Mesothelial cell of epicardium (in vitro differentiated cells): ENCODE measurements at places on chromosomes 6 and 20. TPM values are rescaled to one million over a fixed set of nuclear protein-coding genes. Genes with fewer than 3 reads are reported as not detected.

ETV7 gene
- 0.38 to 0.47 TPM (median 0.45 TPM) in 3 replicates for total RNA-seq

- H3K4me3 ChIP-seq, result no peak overlapping the region
- H3K27me3 ChIP-seq, result no peaks in the 10 kb centered on the region
- peak overlapping the region; percentile 100 for H3K27ac ChIP-seq
- peaks cover 15% of the 10 kb centered on the region for H3K4me1 ChIP-seq
These were observed 2.9 kb downstream of the DXO start for GRCh38 chr6:31968791-31969711.

DNA sequence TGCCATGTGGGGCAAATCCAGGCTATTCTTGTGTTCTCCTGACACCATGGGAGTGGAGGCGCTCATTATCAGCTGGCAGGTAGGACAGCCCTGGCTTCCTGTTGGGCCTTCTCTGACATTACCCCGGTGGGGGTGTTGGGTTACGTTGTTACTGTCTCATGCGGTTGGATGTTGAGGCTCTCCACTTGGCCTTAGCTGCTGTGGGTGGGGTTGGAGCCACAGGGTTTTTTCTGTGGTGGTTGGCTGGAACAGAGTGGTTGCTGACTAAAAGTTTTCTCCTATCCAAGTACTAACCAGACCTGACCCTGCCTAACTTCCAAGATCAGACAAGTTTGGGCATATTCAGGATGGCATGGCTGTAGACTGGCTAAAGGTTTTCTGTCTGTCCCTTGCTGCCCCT, 20.2 kb downstream of the RIPK1 start:
- peak overlapping the region; percentile 67 for H3K27ac ChIP-seq
- no peak for DNase-seq
- no peak overlapping the region for H3K4me3 ChIP-seq
- peaks cover 59% of the 10 kb centered on the region for H3K36me3 ChIP-seq
- no peaks in the 10 kb centered on the region for H3K27me3 ChIP-seq

DNA sequence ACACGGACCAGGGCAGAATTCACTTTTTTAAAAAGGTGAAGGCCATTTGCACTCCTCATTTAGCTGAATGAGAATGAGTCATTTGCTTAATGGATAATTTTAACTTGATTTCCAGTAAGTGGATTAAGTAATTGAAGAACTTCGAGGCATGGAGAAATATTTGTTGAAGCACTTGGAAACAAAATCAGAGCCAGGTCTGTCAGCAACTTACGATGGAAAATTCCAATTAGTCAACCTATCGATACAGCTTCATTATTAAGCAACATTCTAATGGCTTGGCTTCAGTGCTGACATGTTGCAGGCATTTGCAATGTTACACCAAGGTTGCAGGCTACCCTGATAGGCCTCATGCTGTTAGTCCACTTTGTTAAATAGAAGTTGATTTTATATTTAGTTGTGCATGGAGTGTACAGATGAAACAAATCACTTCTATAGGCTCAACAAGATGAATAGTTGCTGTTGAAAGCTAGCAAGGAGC, 423.5 kb upstream of the SLC35B3 start:
- no peak for DNase-seq
- no peak overlapping the region for H3K4me3 ChIP-seq
- no peak overlapping the region for H3K27ac ChIP-seq
- H3K4me1 ChIP-seq, result peaks cover 2% of the 10 kb centered on the region
- peaks cover 2% of the 10 kb centered on the region for H3K27me3 ChIP-seq
- H3K36me3 ChIP-seq, result no peaks in the 10 kb centered on the region

DNA sequence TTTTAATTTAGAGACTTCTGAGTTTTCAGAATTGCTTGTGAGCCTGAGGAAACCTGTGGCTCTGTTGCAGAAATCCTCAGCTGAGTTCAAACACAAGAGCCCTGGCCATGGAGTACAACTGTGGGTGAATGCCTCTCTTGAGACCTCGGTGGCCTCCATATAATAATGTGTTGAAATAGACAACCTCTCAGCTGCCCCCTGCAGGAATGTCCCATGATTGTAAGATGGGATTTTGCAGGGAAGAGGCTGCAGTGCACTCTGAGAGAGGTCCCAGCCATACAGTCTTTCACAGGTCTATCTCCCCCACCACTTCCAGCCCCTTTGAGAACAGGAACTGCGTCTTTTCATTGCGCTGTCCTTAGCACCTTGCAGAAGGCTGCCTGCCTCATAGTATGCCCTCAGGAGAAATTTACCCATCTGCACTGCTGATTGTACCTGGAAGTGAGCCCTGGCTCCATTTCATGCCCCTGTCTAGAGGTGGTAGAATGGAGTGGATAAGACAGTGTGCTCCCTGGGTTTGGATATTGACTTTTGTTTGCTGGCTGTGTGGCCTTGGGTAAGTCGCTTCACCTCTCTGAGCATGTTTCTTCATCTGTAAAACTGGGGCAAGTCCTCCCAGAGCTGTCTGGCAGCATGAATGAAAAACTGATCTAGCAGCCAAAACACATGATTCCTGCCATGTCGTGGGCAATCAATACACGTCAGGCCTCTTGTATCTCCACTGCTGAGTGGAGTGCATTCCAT, 16.8 kb upstream of the CDH22 start:
- H3K27ac ChIP-seq, result no peak overlapping the region
- no peak overlapping the region for H3K4me3 ChIP-seq
- H3K36me3 ChIP-seq, result no peaks in the 10 kb centered on the region
- H3K4me1 ChIP-seq, result peaks cover 4% of the 10 kb centered on the region
- H3K27me3 ChIP-seq, result peaks cover 64% of the 10 kb centered on the region

DNA sequence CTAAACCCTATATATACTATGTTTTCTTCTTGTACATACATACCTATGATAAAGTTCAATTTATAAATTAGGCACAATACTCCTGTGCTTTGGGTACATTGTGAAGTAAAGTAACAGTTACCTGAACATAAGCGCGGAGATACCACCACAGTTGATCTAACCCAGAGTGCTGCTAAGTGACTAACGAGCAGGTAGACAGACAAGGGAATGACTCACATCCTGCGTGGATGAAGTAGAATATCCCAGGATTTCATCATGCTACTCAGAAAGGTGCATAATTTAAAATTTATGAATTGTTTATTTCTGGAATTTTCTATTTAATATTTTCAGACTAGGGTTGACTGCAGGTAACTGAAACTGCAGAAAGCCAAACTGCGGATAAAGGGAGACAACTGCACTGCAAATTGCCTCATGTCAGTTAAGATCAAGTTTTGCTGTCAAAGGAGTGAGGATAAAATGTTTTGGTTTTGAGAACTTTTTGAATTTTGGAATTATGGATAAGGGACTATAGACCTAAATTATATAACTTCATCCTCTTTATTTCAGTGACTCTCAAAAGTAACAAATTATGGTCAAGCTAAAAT, 14.4 kb downstream of the MKKS start:
- no peak for DNase-seq
- H3K4me3 ChIP-seq, result no peak overlapping the region
- H3K27ac ChIP-seq, result no peak overlapping the region
- H3K4me1 ChIP-seq, result peaks cover 6% of the 10 kb centered on the region
- H3K27me3 ChIP-seq, result no peaks in the 10 kb centered on the region
- no peaks in the 10 kb centered on the region for H3K36me3 ChIP-seq

GRCh38 chr6:33685411-33686224, 25.9 kb downstream of the UQCC2 start:
- DNase-seq, result no peak
- no peak overlapping the region for H3K4me3 ChIP-seq
- H3K27ac ChIP-seq, result no peak overlapping the region
- no peaks in the 10 kb centered on the region for H3K4me1 ChIP-seq
- no peaks in the 10 kb centered on the region for H3K27me3 ChIP-seq
